Suprapubic skin (tissue), 4 donors: ENCODE measurements at places on chromosomes 4 and X.

- DNase-seq = no peak
These were observed 68.0 kb upstream of the MAGED1 start for GRCh38 chrX:51825436-51825835.

GRCh38 chr4:143348233-143349077 is 11.8 kb downstream of the GAB1 start:
- no peak for DNase-seq

DNA sequence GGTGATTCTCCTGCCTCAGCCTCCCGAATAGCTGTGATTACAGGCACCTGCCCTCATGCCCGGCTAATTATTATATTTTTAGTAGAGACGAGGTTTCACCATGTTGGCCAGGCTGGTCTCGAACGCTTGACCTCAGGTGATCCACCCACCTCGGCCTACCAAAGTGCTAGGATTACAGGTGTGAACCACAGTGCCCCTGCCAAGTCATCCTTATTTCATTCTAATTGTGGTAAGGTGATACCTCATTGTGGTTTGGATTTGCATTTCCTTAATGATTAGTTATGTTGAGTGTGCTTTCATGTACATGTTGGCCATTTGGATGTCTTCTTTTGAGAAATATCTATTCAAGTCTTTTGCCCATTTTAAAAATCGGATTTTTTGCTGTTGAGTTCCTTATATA is 93.0 kb downstream of the USP9X start:
- DNase-seq = no peak

DNA sequence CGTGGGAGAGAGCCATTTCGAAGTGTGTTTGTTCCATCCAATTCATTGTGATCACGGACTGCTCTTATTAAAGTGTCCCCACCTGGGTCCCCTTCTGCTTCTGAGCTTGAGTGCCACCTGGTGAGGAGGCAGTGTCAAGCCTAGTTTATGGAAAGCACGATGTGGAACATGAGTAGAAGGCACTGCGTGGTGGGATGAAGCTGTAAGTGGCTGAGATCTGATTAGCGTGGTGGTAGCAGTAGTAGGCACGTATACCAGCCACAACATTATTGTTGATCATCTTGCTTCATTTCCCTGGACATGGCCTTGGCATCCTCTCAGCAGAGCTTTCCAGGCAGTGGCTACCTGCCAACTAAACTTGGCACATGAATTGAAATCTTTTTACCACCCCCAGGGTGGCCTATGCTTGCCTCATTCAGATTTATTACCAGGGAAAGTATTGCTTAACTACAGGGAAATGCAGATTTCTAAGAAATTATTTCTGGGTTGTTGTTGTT is 46.4 kb downstream of the GPAT3 start:
- DNase-seq = no peak

- no peak for DNase-seq
These were observed 1489.8 kb downstream of the STIM2 start for GRCh38 chr4:28350485-28350884.

DNA sequence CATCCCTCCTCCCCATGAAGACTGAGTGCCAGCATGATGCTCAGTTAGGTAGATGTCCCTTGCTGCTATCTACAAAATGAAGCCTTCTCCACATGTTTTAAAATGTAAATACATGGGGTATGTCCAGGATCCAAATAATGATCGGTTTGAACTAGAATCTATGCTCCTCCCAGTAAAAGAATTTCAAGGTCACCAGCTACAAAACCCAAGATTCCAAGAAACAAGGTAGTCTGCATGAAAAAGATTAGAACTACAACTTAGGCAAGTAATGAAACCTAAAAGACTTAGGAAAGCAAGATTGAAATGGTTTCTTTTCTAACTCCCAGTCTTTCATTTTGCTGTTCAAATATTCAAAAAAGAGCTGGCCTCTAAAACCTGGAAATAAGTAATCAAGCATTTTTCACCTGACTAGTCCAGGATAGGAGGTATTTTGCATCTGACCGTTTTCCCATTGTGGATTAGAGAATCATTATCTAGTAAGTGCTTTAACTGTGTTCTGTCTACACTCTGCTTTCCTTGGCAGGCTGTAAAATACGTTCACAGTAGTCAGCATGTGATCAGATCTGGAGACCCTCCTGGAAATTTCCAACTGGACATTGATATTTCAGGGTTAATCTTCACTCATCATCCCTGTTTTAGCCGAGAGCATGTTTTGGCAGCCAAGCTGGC is 57.4 kb downstream of the CC2D2A start:
- DNase-seq = no peak

DNA sequence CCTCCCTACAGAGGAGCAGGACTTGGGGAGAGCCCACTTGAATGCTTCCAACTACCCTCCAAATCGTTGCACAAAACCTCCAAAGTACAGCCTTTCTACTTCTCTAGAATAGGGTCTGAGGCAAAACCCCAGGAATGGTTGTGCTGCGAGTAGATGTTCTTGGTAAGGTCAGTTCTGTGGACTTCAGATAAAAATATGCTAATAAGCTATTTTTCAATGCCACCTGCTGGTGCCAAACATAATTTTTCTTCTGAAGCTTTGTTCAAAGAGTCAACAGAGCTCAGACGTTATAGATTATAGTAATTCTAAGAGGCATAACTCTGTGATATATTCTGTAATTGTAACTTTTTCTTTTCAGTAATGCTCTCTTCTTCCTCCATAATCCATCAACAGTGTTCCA is 425.7 kb downstream of the GPAT3 start:
- DNase-seq = no peak

GRCh38 chr4:81237791-81238190 is 22.8 kb upstream of the PRKG2 start:
- DNase-seq = no peak

DNA sequence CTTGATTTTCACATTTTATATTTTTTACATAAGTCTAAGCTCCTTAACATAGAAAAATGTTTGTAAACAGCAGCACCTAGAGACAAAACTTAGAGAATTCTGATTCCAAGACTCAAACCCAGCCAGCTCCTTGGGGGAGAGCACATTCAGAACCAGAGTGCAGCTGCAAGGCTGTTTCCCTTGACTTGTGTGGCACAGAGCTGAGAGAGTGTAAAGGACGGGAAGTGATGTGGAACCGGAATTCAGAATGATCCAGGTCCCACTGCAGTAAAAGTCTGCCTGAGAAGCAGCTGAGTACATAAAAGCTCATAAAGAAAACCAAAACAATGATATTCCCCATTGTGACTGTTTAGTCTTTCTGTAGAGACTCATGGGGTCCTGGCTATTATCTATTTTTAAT is 713.8 kb downstream of the RAB28 start:
- no peak for DNase-seq

- DNase-seq = no peak
These were observed 180.3 kb upstream of the MXRA5 start for GRCh38 chrX:3526731-3527130.
